ENCODE measurements at places on chromosomes 5 and 9. TPM values are rescaled to one million over a fixed set of nuclear protein-coding genes. Genes with fewer than 3 reads are reported as not detected.

The MARCOL gene
- not detected for total RNA-seq

The IL3 gene
- not detected for total RNA-seq

DNA sequence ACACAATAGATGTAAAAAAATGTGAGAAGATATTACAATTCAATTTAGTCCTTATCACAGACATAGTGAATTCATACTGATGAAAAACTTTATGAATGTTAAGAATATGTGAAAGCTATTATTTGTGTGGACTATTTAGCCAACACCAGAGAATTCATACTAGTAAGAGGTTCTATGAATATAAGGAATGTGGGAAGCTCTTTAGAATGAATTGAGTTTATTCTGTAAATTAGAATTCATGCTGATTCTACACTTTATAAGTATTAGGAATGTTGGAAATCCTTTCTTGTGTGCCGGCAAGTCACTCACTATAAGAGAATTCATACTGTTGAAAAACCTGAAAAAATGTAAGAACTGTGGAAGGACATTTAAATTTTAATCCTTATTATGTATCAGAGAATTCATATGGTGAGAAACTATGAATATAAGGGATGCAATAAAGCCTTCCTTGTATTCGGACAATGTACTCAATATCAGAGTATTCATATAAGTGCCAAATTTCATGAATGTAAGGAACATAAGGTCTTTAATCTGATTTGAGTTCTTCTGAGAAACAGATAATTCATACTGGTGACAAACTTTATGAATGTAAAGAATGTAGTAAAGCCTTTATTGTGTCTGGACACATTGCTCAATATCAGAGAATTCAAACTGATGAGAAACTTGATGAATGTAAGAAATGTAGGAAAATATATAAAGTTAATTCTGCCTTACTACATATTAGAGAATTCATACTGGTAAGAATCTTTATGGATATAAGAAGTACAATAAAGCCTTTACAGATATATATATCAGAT lies 21.6 kb upstream of the PCDHA1 start:
- H3K27me3 ChIP-seq = no peaks in the 10 kb centered on the region
- H3K36me3 ChIP-seq = peaks cover 3% of the 10 kb centered on the region
- no peaks in the 10 kb centered on the region for H3K4me1 ChIP-seq
- no peak overlapping the region for H3K4me3 ChIP-seq
- H3K27ac ChIP-seq = no peak overlapping the region

- H3K4me3 ChIP-seq = no peak overlapping the region
- H3K27ac ChIP-seq = no peak overlapping the region
- no peaks in the 10 kb centered on the region for H3K27me3 ChIP-seq
- H3K4me1 ChIP-seq = peaks cover 3% of the 10 kb centered on the region
- H3K36me3 ChIP-seq = peaks cover 73% of the 10 kb centered on the region
Measured at GRCh38 chr9:92042260-92042659, 73.0 kb downstream of the SPTLC1 start.

GRCh38 chr5:121027636-121028035 lies 563.5 kb downstream of the PRR16 start:
- no peak for DNase-seq
- H3K27ac ChIP-seq = no peak overlapping the region
- no peaks in the 10 kb centered on the region for H3K27me3 ChIP-seq

DNA sequence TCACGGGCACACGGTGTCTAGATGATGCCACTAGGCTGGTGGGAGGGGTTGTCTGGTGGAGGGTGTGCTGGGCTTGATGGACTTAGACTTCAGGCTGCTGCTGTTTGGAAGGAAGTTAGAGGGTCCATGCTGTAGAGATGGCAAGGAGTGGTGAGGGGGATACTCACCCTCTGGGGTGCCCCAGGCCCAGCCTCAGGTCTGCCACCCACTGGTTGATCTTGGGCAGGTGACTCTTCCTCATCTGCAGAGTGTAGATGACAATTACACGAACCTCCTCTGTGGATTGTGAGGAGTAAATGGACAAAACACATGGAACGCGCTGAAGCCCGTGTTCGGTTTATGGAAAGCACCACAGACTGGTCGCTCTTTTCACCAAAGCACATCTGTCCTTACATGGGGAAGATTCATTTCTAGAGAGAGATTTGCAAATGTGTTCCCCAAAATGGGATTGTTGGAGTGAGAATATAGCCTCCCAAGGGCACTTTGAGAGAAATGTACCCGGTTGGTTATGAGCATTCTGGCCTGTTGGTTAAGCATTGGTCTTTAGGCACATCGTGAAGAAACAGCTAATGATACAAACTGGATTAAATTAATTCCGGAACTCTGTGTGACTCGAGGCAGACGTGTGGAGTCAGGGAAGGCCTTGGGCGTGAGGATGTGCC lies 58.2 kb downstream of the ZNF618 start:
- no peak overlapping the region for H3K27ac ChIP-seq
- no peaks in the 10 kb centered on the region for H3K27me3 ChIP-seq
- H3K36me3 ChIP-seq = peaks cover 5% of the 10 kb centered on the region
- DNase-seq = no peak

DNA sequence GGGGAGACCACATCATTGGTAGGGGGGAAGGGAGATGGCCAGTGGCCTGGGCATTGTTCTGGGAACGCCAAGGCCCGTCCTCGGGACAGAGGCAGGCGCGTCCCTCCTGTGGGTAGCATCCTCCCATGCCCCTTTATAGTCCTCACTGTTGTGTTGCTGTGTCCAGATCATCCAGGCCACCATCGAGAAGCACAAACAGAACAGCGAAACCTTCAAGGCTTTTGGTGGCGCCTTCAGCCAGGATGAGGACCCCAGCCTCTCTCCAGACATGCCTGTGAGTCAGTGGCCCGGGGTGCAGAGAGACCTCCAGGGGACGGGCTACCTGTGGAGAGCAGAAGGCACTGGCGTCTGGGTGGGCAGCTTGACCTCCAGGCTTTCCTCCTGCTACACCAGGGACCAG lies 38.4 kb upstream of the SUSD3 start:
- H3K4me3 ChIP-seq = no peak overlapping the region
- H3K36me3 ChIP-seq = no peaks in the 10 kb centered on the region
- no peaks in the 10 kb centered on the region for H3K27me3 ChIP-seq
- DNase-seq = no peak

- no peaks in the 10 kb centered on the region for H3K36me3 ChIP-seq
- DNase-seq = no peak
- no peak overlapping the region for H3K4me3 ChIP-seq
- H3K27ac ChIP-seq = no peak overlapping the region
Measured at GRCh38 chr9:136695435-136695895, 8.2 kb upstream of the AGPAT2 start.

- H3K27ac ChIP-seq = no peak overlapping the region
- peaks cover 4% of the 10 kb centered on the region for H3K27me3 ChIP-seq
- H3K36me3 ChIP-seq = no peaks in the 10 kb centered on the region
- DNase-seq = no peak
- H3K4me1 ChIP-seq = no peaks in the 10 kb centered on the region
Measured at GRCh38 chr9:109231593-109231992, 64.5 kb upstream of the FRRS1L start.

DNA sequence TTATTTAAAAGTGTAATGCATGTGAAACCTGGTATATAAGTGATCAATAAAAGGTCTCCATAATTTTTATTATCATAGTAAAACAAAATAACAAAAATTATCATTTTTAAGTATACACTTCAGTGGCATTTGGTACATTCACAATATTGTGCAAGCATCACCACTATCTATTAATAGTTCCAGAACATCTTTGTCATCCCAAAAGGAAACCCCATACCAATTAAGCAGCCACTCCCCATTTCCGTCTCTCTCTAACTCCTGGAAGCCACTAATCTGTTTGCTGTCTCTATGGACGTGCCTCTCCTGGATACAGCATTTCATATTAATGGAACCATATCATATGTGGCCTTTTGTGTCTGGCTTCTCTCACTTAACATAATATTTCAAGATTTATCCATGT lies 7.6 kb downstream of the OLFML2A start:
- peaks cover 2% of the 10 kb centered on the region for H3K4me1 ChIP-seq
- H3K36me3 ChIP-seq = no peaks in the 10 kb centered on the region
- peaks cover 11% of the 10 kb centered on the region for H3K27me3 ChIP-seq
- H3K27ac ChIP-seq = no peak overlapping the region
- DNase-seq = no peak

DNA sequence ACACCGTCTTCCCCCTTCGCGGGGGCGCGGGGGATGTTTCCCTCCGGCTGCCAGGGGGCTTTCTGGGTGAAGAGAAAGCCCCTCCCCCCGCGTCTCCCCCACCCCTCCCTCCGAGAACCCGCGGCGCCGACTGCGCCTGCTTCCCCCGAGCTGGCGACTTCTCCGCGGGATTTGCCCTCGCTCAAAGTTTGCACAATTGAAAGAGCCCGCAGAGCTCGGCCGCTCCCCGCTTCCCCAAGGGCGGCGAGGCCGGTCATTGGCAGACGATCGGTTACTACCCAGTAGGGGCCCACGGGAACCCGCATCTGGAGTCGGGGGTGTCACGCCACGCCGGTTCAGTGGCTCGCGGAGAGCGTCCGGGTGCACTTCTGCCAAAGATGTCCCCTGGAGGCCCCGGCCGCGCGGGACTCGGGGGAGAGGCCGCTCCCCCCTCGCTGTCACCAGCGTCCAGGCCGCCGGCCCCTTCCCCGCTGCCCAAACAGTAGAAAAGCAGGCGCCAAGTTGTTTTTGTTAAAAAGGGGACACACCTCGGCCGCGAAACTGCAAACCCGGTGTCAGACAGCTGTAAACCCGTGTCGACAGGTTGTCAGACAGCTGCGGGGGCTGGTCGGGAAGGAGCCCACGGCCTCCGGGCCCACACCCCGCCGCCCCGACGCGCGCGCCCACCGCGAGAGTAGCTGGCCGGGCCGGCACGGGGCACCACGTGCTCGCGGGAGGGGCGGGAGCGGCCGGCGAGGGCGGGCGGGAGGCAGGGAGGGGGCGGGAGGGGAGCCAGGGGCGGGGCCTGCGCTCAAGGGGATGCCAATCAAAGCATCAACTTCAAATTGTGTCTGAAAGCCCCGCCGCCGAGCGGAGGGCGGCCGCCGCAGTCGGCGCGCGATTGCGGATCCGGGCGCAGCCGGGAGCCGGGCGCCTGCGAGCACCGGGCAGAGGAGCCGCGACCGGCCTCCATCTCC lies at the start of gene IRX1:
Gene IRX1 (plus strand): TSS at position 827 of the 956 bp plus-strand sequence. CDS start 274 bp downstream, outside the sequence.
- no peak within 1 kb of the TSS for H3K4me3 ChIP-seq
- no peak within 1 kb of the TSS for H3K27ac ChIP-seq
- peaks cover 35% of the 10 kb centered on the region for H3K27me3 ChIP-seq
- H3K4me1 ChIP-seq = peaks cover 4% of the 10 kb centered on the region
- peaks cover 9% of the 10 kb centered on the region for H3K36me3 ChIP-seq
- DNase-seq = no peak

Data from naive thymus-derived CD8-positive, alpha-beta T cell (primary cell).